Stimulated activated CD4-positive, alpha-beta T cell treated with anti-CD3 and anti-CD28 coated beads, Interleukin-2, amount 100 ng/mL, for 24 hours (primary cell): ENCODE measurements at places on chromosomes 6 and 20.

- no peak for DNase-seq
Measured at GRCh38 chr6:146650799-146651481, 52.2 kb downstream of the ADGB start.

DNA sequence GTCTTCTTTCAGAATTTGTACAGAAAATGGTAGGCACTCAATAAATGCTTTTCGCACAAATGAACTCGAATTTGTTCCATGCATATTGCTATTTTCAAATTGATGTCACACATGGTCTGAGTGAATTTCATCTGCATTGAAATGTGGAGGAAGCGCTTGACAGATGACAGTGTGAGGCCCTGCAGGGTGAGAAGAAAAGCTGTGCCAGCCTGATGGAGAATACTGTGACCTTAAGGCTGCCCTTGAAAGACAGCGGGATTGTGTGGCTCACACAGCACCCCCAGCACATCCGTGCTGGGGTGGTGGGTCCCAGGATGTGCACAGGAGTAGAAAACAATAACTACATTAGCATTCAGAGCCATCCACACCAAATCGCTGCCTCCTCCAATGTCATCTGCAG is 14.8 kb upstream of the MCHR2 start:
- DNase-seq, result no peak

- no peak for DNase-seq
Measured at GRCh38 chr6:31145386-31145785, 6.5 kb upstream of the PSORS1C2 start.

DNA sequence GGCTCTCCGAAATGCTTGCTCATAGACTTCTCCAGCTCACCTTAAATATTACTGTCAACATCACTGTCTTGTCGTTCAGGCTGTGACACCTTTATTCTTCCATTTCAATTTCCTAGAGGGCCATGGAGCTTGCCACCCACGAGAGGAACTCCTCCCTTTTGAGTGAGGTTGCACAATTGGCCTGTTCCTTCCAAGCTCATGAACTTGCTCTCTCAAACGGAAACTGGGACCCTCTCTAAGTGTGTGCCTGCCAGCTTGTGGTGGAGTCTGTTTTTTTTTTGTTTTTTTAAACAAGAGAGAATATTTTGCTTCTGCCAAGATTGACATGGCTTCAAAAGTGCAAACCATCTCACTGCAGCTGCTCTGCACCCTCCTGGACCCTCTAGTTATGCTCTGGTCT is 19.3 kb upstream of the IYD start:
- no peak for DNase-seq

GRCh38 chr6:36593569-36594028 is 563 bp upstream of the SRSF3 start:
- DNase-seq, result peak; percentile 51

DNA sequence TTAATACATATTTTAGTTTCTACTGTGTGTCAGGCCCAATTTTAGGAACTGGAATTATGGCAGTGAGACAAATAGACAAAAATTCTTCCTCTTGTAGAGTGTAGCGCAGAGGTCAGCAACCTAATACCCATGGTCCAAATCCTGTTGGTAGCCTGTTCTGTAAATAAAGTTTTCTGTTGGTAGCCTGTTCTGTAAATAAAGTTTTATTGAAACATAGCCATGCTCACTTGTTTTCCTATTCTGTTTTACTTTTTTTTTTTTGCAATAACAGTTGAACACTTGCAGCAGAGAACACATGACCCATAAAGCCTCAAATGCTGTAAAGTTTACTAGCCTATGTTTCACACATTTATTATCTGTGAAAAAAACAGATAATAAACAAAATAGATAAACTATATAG is 87.9 kb downstream of the SCAF8 start:
- no peak for DNase-seq

- DNase-seq, result no peak
Measured at GRCh38 chr6:121764493-121764892, 329.0 kb downstream of the GJA1 start.

- no peak for DNase-seq
Measured at GRCh38 chr6:26194816-26195375, 107.7 kb downstream of the HFE start.

DNA sequence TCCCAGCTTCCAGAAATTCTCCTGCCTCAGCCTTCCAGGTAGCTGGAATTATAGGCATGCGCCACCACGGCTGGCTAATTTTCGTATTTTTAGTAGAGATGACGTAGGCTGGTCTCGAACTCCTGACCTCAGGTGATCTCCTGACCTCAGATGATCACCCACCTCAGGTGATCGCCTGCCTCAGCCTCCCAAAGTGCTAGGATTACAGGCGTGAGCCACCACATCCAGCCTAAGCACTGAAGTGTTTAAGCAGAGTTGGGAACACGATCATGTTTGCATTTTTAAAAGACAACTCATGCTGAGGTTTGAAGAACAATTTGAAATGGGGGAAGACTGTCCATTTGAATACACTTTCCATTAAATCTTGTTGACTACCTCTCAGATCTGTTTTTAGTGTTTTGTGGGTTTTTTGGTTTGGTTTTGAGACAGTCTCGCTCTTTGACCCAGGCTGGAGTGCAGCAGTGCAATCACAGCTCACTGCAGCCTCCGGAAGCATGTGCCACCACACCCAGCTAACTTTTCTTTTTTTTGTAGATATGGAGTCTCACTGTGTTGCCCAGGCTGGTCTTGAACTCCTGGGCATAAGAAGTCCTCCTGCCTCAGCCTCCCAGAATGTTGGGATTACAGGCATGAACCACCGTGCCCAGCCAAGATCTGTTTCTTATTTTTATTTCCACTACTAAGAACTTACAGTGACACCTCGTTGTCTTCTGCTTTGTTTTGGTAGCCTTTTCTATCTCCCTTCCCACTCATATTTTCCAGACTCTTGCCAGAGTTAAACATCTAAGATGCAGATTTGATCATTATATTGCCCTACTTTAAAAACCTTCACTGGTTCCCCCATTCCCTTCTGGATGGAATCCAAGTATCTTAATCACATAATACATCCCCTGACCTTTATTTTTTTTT is 5.5 kb downstream of the CASP8AP2 start:
- DNase-seq, result peak; percentile 40

DNA sequence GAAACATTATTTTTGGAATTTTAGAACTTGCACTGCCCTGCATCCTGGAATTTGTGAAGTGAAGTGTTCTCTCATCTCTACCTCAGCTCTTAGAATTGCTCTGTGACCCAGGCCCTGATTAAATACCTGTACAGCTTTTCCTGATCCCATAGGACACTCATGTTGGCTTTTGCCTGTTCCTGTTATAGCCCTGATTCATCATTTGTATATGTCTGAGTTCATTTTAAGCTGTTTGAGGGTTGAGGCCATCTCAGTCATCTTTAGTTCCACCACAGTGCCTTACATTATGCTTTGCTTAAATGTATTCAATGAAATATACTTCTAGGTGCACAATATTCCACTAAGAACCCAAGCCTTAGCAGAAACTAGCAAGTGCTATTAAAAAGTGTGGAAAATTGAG is 26.4 kb downstream of the ZFAND3 start:
- DNase-seq, result no peak

- no peak for DNase-seq
Measured at GRCh38 chr6:36025260-36025931, 955 bp upstream of the SLC26A8 start.

DNA sequence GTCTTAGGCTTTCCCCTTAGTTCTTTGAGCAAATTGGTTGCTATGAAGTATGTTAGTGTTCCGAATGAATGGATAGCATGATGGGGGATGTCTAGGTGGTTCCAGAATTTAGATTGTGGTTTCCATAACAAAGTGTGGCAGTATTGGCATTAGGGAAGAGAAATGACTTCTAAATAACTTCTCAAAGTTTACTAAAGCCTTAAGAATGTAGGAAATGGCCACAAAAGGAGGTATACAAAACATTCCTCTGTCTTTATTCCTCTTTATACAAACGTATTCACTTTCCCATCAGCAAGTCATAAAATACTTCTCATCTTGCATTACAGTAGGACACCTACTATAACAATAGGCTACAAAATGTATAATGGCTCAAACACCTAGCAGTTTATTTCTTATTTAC is 279.6 kb downstream of the ESR1 start:
- no peak for DNase-seq

DNA sequence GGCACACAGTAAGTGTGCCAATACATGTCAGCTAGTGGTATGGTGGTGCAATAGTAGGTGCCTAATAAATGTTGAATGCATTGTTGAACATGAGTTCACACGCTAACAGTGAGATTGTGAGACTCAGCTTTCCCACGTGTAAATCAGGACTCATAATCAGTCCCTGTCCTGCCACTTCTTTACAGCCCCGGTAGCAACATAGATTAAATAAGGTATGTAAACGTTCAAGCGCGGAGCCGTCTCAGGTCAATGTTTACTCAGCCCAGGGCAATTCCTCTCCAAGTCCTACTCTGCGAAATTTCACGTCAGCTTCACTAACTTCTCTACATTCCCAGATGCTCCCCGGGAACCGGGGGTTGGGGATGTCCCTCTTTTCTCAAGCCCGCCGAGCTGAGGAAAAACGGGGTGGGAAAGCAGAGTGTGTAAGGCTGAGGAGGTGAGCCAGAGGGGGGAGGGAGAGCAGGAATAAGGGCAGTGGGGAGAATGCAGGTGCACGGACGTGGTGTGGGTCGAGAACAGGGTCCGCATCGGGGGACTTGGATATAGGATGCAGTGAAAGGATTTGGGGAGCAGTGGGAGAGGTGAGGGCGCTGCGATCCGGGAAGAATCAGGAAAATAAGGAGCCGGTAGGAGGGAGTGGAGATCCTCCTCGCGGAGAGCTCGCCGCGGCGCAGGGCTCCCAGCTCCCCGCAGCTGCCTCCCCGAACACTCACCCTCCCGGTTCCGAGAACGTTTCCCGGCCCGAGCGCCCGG is 544 bp upstream of the TP53INP2 start:
- DNase-seq, result no peak

- no peak for DNase-seq
Measured at GRCh38 chr20:37358366-37359150, 12.6 kb downstream of the SRC start.
